ENCODE measurements at places on chromosomes 7 and 10. TPM values are rescaled to one million over a fixed set of nuclear protein-coding genes. Genes with fewer than 3 reads are reported as not detected.

The KLHDC10 gene
- total RNA-seq, result 25.2 TPM

The UBN2 gene
- 8.4 TPM for total RNA-seq

The PDZD7 gene
- 0.12 TPM for total RNA-seq

The GIMAP7 gene
- total RNA-seq, result 102 TPM

The IPMK gene
- total RNA-seq, result 9.5 TPM

The MYH16 gene
- not detected for total RNA-seq

The KCP gene
- total RNA-seq, result 3.3 TPM

The IGF2BP3 gene
- 2.3 TPM for total RNA-seq

The HOXA2 gene
- total RNA-seq, result 1.6 TPM

All from omental fat pad (tissue), 4 donors.